ENCODE measurements at places on chromosomes 2 and 18.

DNA sequence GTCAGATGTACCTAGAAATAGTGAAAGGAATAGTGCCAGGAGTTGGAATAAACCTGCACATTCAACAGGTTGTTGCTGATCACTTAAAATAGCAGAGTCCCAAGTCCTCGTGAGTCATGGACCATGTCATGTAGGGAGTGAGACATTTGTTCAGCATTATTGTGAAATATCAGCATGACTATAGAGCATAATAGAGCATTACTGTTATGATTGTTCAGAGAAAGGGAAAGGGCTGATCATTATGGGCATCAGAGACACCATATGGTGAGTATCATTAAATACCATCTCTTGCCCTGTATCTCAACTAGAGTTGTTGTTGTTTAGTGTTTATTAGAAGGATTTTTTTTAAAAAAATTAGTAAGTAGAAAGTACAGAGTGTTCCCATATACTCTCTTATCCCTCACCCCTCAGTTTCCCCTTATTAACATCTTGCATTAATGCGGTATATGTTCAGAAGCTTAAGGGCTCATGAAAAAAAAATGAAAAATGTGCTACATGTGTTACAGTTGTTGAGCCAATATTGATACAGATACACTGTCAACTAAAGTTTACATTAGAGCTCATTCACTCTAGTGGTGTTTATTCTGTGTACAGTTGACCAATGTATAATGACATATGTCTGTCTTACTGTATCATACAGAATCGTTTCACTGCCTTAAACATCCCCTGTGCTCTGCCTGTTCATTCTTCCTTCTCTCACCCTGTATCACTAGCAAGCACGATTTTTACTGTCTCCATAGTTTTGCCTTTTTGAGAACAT is 5.7 kb downstream of the ELAC1 start:
- DNase-seq = no peak

- DNase-seq = no peak
These were observed 162.0 kb downstream of the ALK start for GRCh38 chr2:29759360-29759759.

DNA sequence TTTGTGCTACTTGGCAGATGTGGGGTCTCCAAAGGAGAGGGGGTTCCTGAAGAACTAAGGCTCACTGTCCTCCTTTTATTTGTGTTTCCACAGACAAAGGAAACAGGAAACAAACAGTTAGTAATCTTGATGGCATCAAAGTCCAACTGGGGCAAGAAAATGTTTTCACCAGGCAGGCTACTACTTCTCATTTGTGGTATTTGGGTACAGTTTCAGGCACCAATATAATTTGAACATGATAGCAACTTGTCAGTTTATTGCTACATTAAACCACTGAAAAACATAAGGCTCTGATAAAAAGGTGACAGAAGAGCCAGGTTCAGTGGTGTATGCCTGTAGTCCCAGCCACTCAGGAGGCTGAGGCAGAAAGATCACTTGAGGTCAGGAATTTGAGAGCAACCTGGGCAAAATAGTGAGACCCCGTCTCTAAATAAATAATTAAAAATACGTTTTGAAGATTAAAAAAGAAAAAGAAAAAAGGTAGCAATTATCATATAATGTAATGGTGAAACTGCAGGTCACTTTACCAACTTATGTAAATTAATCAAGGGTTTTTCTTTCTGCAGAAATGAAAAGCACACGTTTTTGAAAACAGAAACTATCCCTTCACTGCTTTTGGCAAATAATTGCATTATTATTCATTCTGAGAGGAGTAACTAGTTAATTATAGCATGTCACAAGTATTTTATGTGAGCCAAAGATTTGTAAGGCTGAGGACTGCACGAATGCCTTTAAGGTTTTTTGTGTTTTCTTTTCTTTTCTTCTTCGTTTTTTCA is 157.5 kb upstream of the CAVIN2 start:
- DNase-seq = no peak

DNA sequence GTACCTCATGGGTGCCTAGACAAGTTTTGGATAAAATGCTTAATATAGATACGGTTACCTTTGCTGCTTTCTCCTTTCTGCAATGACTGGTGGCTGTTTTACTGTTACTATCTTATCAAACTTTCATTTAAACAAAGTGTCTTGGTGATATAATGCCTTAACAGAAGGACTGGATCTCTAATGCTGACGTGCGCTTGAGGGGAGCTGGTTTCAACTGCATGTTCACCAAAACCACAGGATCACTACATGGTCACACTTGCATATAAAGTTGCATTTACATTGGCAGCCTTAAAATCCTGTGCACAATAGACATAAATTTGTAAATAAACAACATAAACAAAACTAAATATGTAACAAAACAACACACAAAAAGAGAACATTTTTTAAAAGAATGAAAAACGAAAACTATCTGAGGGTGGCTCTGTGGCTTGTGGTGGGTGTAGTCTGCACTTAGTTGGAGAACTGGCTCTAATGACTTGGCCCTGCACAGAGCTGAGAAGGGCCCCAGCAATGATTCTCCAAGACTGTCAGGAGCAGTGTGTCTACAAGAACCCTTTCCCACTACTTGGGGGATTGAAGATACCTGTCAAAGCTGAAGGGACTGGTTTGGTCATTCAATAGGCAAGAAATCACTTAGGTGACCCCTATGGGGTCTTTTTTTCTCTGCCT is 135.5 kb downstream of the UXS1 start:
- no peak for DNase-seq

GRCh38 chr2:192675681-192676080 is 480.9 kb upstream of the TMEFF2 start:
- no peak for DNase-seq

GRCh38 chr2:3913166-3913565 is 209.8 kb downstream of the DCDC2C start:
- no peak for DNase-seq

- DNase-seq = no peak
These were observed 11.8 kb upstream of the SMIM21 start for GRCh38 chr18:75439348-75439747.

- no peak for DNase-seq
These were observed 755.7 kb upstream of the HS6ST1 start for GRCh38 chr2:129074298-129074920.

DNA sequence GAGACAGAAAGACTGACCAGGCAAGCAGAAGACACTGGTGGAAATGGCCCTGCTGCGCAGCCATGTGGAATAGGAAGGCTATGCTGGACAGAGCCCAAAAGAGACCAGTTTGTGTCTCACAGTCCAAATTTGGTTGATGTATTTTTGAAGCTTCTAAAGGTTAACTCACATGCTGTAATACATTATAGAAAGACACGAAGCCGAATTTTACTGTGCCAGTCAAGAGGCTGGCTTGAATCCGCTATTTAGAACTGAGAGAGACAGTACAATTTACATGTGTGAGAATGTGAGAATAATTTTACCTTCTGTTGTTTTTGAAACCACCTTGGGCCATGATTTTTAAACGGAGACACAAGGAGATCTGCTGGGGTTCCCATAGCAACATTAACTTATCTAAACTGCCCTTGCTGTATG is 113.6 kb downstream of the METTL8 start:
- DNase-seq = no peak

DNA sequence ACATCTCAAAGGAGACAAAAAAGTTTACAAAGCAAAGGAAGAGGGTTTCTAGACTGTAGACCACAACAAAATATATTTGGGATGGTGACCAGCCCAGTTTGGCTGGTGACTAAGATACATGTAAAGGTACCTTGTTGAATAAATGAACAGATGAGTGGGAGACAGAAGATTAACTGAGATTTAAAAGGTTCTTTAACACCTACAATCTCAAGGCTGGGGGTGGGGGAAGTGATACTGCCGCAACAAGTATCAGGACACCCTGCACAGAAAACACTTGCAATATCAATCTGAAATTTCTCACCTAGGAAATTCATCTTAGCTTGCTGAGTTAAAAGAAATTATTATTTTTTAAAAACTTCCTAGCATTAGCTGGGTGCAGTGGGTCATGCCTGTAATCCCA is 8.3 kb downstream of the RNF149 start:
- no peak for DNase-seq

- DNase-seq = no peak
These were observed 1041.2 kb upstream of the CDH2 start for GRCh38 chr18:29218091-29218490.

- DNase-seq = no peak
These were observed 100.3 kb downstream of the DOCK10 start for GRCh38 chr2:224941960-224942359.

DNA sequence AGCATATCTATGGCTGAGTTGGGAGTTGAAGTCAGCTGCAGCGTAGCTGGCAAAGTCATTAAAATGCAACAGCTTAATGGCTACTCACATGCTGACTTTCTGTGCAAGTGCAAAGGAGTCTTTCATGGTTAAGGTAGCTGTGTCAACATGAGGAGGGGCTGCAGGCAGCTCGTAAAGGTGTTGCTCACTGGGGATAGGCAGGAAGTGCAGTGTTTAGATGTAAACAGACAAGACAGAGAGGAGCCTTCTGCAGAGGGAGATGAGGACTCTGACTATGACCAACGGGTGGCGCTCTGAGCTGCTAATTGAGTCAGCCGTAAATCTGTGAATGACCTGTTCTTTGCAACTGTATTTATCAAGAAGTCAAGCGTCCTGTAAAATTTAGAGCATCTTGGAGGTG is 22.3 kb upstream of the CAVIN2 start:
- no peak for DNase-seq

DNA sequence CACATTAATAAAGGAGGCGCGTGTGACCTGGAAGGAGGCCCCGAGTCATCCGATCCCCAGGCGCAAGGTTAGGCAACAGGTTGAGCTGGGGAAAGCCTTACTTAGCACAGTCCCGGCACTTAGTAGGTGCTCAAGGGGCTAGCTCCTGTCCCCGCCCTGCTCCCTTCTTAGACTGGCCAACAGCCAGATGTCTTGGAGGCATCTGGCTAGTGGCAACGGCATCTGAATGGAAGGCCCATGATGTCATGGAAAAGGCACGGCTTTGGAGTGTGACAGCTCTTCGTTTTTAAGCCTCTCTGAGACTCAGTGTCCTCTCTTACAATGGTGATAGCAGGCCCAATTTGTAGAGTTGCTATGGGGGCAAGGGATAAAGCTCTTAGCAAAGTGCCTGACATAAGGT is 258.3 kb downstream of the CYRIA start:
- no peak for DNase-seq

- DNase-seq = no peak
These were observed 971.0 kb upstream of the GYPC start for GRCh38 chr2:125684932-125685331.

- no peak for DNase-seq
These were observed 24.5 kb upstream of the LPIN2 start for GRCh38 chr18:3037423-3037915.

GRCh38 chr18:45687621-45688020 is 36.4 kb upstream of the SLC14A1 start:
- no peak for DNase-seq

DNA sequence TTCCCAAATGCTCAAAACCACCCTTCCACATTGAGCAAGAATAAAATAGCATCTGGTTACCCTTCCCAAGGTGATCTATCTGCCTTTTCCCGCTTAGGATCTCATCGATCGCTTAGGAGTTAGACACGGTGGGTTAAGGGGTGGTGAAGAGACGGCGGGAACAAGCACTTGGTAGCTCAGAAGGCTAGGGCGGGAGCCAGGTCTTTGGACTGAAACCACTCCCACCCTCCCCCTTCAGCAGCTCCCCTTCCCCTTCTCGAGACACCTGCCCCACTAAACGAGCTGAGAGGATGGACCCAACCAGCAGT is 513 bp downstream of the THOC1 start:
- DNase-seq = no peak

DNA sequence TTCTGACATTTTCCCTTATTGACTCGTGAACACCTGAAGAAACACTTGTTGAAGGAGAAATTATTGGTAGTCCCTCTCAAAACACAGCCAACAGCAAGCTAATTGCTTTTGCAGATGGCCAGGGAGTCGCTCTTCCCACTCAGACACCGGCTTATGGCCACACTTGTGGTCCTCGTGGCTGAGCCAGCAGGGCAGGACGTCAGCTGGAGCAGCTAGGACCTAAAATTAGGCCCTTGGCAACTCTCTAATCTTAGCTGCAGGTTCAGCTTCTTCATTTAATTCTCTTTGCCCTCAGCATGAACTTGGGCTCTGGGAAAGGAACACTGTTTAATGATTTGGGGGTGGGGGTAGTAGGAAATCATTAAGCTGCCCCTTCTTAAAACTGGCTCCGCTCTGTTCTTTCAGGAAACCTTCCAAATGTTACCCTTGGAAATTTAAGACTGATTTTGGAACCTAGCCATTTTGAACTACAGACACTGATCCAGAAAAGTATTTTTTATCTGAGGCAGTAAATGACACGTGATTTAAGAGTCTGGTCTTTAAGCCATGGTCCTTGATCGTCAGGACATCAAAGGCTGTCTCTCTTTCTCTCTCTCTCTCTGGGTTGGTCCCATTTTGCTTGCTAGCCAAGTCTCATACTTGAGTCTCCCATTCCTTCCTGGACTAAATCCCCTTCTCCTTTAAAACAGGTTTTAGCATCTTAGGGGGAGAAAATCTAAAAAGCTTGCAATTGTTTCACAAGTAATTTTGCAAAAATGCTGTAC is 77.5 kb downstream of the CDK15 start:
- DNase-seq = no peak

GRCh38 chr2:20509770-20510490 is 63.1 kb downstream of the RHOB start:
- no peak for DNase-seq

- no peak for DNase-seq
These were observed 220.3 kb downstream of the ANAPC1 start for GRCh38 chr2:111663471-111664274.

DNA sequence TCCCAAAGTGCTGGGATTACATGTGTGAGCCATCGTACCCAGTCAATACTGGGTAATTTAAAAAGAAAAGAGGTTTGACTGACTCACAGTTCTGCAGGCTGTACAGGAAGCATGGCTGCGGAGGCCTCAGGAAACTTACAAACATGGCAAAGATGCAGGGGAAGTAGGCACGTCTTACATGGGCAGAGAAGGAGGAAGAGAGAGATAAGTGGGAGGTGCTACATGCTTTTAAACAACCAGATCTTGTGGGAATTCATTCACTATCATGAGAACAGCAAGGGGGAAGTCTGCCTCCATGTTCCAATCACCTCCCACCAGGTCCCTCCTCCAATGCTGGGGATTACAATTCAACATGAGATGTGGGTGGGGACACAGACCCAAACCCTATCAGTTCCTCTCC is 192.5 kb downstream of the ATAD2B start:
- no peak for DNase-seq

DNA sequence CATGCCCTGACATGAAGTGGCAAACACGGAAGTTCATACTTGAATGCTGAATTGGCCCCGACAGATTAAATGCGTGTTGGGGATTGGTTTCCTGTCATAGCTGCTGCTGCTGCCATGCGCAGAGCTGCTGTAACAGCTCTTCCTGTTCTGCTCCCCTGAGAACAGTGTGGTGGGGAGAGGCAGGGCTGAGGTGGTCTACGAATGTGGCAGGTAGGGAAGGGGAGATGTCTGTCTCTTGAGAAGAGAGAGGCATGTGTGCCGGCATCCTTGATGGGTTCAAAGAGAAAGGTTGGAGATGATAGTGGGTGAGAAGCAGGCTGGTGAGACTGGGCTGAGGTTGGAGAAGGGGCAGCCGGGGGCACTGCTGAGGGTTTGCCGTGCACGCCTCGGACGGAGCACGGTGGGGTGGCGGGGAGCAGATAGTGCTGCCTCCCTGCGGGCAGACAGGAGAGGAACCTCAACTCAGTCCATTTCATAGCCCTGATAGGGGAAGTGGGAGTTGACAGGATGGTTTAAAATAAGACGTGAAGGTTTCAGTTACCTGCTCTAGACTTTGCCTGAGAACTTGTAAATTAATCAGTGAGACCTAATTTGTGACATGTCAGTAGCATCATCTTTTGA is 46.1 kb downstream of the TMEM185B start:
- peak; percentile 65 for DNase-seq

GRCh38 chr2:133266926-133267590 is 301.2 kb downstream of the NCKAP5 start:
- no peak for DNase-seq

- DNase-seq = no peak
These were observed 10.2 kb upstream of the EIF2AK3 start for GRCh38 chr2:88637464-88637863.
